CD4-positive, alpha-beta T cell (primary cell): ENCODE measurements at places on chromosomes 12 and 14. TPM values are rescaled to one million over a fixed set of nuclear protein-coding genes. Genes with fewer than 3 reads are reported as not detected.
A peak's percentile ranks its signal among the peaks of the same experiment; 100 is the strongest.

The KLRG1 gene
- total RNA-seq = 8.4 TPM

The HELB gene
- total RNA-seq = 33.8 TPM

The SIX1 gene
- not detected for total RNA-seq

The FGF23 gene
- total RNA-seq = not detected

- no peak for DNase-seq
These were observed 311.3 kb downstream of the FOXG1 start for GRCh38 chr14:29077916-29078315.

DNA sequence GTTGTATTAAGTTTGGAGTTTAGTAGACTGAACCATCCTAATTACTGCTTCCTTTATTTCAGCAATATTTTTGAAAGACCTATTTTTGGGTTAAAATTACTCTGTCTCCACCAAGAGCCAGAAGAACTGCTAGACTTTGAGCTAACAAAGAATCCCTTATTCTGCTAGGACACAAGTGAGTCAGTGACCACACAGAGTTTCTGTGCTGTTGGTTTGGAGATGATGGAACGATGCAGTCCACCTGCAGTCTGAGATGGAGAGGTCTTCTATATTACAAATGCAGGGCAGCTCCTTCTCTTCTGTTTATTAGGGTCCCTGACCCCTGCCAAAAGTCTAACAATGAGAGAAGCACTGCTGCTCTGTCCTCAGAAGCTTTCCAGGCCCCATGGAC, 6.7 kb upstream of the STXBP6 start:
- DNase-seq = no peak

- peak; percentile 68 for DNase-seq
These were observed at the start of gene POLE2 for GRCh38 chr14:49687942-49688700. Gene POLE2 (minus strand): TSS chr14:49688214. CDS start chr14:49688203, 11 bp downstream.

DNA sequence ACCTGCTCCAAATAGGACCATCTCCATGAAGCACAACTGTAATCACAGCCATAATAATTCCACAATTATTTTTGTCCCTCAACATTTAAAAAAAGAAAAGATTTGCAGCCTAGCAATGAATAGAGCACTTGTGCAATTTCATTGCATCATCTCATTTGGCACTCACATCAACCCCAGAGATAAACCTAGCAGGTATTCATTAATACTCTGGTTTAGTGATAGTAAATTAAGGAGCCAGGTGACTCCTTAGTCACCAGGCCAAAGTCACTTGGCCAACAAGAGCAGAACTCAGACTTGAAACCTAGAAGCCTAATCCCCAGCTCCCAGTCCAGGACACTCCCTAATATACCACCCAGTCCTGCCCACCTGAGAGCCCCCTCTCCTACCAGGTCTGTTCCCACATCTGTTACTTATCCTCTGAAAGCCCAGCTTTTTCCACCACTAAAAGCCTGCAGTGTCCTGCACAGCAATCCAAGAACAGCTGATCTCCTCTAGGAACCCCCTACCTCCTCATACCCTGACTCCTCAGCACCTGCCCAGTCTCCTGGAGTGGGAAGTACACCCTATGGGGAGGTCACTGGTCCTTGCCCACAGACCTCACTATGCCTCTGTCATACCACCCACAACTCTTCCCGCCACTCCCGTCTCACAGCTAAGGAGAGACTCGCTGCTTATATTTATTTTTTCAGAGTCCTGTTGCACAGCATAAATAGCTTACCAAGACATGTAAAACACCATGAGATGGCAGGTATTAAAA, 22.1 kb downstream of the OR10P1 start:
- DNase-seq = no peak

- no peak for DNase-seq
These were observed 1.6 kb downstream of the TMEM229B start for GRCh38 chr14:67486890-67487289.

GRCh38 chr14:61544448-61545330, 150.6 kb upstream of the HIF1A start:
- DNase-seq = no peak

DNA sequence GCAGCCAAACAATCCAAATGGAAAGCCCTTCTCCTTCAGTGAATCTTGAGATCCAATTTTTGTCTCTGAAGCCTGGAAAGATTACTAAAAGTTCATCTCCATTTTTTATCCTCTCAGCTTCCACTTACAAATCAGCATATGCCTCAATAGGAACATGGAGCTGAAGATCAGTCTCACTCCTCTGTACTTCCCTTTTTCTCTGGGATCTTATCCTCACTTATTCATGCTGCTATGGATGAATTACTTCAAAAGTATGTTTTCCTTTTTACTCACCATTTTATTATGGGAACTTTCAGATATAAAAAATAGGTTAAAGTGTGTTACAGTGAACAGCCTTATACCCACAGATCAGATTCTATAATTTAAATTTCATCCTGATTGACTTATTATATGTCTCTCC, 14.4 kb upstream of the NTF3 start:
- DNase-seq = no peak

GRCh38 chr14:34137001-34137745, 186.3 kb upstream of the EGLN3 start:
- no peak for DNase-seq

DNA sequence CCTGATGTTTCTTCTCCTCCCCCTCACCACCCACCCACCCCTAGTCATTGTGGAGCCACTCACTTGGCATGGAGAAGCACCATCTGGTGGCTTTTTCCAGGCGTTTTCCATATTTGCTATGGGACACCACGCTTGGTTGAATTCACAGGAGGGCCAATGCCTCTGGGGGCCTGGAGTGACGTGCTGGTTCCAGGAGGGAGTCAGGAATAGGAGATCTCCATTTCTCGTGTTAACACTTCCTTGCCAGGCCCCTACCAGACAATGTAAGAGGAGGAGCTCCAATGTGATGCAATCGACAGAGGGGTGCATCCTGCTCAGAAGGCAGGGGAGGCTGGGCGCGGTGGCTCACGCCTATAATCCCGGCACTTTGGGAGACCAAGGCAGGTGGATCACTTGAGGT, 21.6 kb upstream of the TESC start:
- DNase-seq = no peak

- DNase-seq = peak; percentile 76
These were observed 583 bp downstream of the CPNE8 start for GRCh38 chr12:38904537-38905479.

DNA sequence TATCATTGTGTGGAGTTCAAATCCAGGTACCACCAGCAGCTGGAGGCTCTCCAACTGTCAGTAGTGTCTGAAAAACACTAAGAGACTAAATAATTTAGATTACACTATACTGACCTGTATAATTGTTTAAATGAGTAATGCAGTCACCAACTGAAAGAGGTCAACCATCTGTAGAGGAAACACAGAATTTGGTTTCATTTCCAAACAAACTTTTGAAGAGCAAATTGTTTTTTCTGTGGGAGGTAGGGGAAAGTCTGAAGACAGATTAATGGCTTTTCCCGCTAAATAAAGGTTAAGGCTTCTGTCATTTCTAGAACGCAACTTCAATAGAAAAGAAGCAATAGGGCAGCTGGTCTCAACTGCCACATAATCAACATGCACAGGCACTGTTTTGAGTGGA, 462.6 kb downstream of the PRKD1 start:
- no peak for DNase-seq

DNA sequence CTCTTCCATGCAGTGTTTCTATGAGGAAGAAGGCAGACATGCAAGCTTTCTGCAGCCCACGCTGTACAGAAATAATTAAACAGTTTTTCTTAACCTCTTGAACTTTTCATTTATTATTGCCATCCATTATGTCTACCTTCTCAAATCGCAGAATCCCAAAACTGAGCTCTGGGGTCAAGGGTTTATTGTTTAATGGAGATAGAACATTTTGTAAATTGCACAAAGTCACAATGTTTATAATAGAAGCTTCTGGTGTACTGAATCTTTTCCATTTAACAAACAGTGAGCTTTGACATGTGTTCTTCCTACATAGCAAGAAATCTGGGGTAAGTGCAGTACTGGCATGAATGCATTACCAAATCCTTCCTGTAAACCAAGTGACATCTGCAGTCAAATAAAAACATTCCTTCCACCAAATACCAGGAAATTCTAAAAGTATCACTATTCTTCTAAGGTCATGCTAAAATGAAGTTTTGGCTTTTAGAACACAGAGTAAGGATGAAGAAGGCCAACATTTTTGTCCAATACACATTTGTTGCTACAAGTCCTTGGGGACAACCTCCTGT, 385.3 kb upstream of the DDHD1 start:
- DNase-seq = no peak

- no peak for DNase-seq
These were observed 183.5 kb upstream of the ABCD2 start for GRCh38 chr12:39803151-39803550.
